ENCODE measurements at places on chromosomes 5 and 9.

- no peak for DNase-seq
Measured at GRCh38 chr5:128477944-128478343, 60.1 kb downstream of the FBN2 start.

- no peak for DNase-seq
Measured at GRCh38 chr5:71632168-71632567, 45.0 kb downstream of the MCCC2 start.

GRCh38 chr9:70746316-70746715 is 331.9 kb upstream of the KLF9 start:
- DNase-seq = no peak

DNA sequence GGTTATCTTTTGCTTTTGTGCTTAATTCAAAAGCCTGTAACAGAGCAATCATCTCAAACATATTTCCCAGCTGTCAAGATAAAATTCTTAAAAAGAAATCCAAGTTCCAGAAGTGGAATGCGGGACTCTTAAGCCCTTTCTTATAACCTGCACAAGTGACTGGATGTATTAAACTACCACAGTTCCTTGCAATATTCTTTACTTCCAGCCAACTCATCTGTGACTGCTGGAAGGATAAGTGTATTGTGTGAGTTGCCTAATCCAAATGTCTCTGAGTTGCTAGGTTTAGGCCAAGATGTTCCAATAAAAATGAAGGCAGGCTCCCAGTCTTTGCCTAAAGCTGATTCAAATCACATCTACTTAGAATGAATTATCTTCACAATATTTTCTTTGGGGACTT is 159.2 kb upstream of the SLC24A2 start:
- DNase-seq = peak; percentile 35

DNA sequence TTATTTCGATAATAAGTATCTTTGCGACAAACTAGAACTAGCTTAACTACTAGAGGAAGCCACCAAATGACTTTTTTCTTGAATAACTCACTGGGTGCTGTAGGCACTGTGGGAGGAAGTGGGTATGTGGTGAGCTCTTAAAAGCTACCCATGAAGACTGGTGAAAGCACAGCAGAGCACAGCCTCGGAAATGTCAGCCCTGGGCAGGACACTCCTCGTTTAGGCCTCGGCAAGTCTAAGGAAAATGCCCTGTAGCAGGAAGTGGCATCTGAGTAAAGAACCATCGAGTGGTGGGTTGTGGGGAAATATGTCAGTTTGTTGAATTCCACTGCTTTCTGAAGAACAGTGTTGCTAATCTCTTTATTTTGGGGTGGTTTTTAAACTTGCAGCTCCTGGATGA is 44.0 kb upstream of the NCS1 start:
- no peak for DNase-seq

GRCh38 chr5:113166261-113166660 is 189.7 kb downstream of the DCP2 start:
- DNase-seq = peak; percentile 61

DNA sequence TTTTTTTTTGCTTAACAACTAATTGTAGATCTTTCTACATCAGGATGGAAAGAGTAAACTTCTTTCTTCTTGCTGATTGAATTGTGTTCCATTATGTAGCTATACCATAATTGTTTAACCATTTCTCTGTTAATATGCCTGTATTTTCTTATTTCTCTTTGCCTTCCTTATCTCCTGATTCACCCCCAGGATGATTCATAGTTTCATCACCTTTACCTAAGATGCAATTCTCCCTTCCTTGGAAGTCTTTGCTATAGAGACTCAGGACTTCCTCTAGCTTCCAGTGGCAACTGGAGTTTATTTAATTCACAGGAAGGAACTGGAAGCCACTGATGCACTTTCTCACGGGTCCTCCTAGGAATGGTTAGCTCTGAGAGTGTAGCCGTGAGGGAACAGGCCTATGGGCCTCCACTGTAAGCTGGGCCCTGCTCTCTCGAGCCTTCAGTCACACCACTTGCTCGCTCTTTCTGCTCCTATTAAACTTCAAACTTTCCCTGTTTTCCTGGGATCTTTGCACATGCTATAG is 83.1 kb downstream of the FGF1 start:
- peak; percentile 26 for DNase-seq

DNA sequence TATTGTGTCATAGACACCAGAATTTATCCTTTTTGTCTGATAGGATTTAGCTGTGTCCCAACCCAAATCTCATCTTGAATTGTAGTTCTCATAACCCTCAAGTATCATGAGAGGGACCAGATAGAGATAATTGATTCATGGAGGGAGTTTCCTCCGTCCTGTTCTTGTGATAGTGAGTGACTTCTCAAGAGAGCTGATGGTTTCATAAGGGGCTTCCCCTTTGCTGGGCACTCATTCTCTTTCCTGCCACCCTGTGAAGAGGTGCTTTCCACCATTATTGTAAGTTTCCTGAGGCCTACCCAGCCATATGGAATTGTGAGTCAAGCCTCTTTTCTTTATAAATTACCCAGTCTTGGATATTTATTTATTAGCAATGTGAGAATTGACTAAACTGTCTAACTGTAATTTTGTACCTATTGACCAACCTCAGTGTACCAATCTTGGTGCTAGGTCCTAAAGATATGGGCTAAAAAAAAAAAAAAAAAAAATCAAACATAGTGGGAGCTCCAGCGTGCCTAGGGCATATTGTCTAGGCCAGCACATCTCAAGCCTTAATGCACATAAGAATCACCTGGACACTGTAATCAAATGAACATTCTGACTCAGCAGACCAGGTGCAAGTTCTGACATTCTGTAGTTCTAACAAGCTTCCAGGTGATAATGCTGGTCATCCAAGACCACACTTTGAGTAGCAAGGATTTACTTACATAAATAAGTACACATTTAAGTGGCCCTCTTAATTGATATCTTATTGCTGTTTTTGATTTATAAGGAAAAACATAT is 30.5 kb downstream of the ST8SIA4 start:
- DNase-seq = no peak
